Thyroid gland (tissue), 4 donors: ENCODE measurements at places on chromosomes 11 and 22. TPM values are rescaled to one million over a fixed set of nuclear protein-coding genes. Genes with fewer than 3 reads are reported as not detected.

DNA sequence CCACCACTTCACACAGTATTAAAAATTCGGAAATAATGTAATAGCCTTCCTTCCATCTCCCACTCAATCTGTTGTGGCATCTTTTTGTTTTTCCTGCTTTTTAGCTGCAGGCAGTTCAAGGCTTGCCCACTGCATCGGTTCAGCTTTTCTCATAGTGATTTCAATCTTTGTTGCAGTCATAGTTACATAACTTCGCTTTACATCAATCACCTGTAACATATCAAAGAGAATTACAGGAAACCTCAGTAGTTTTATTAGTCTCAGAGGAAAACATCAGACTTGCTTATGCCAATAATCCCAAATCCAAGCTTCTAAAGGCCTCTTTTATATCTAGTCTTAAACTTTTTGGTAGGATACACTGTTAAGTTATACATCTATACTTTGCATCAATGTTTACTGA lies 20.5 kb downstream of the CHORDC1 start:
- H3K4me3 ChIP-seq = no peak overlapping the region
- H3K36me3 ChIP-seq = peaks cover 24% of the 10 kb centered on the region
- DNase-seq = no peak
- no peak overlapping the region for H3K27ac ChIP-seq
- H3K4me1 ChIP-seq = no peaks in the 10 kb centered on the region

Gene TMEM151A
- total RNA-seq = not detected

GRCh38 chr22:25048659-25049647 lies 96.4 kb downstream of the KIAA1671 start:
- H3K4me3 ChIP-seq = no peak overlapping the region
- H3K4me1 ChIP-seq = peaks cover 36% of the 10 kb centered on the region
- H3K27me3 ChIP-seq = no peaks in the 10 kb centered on the region
- no peak overlapping the region for H3K27ac ChIP-seq
- DNase-seq = peak; percentile 75

GRCh38 chr11:112113539-112114457 lies 27.1 kb downstream of the SDHD start:
- no peaks in the 10 kb centered on the region for H3K36me3 ChIP-seq
- H3K4me1 ChIP-seq = no peaks in the 10 kb centered on the region
- H3K27ac ChIP-seq = no peak overlapping the region
- H3K4me3 ChIP-seq = no peak overlapping the region

Gene SPTBN2
- total RNA-seq = 0.45 TPM

- no peak overlapping the region for H3K27ac ChIP-seq
- peak; percentile 51 for DNase-seq
- H3K36me3 ChIP-seq = no peaks in the 10 kb centered on the region
Observed at GRCh38 chr11:64608046-64608445, 17.0 kb downstream of the SLC22A12 start.

DNA sequence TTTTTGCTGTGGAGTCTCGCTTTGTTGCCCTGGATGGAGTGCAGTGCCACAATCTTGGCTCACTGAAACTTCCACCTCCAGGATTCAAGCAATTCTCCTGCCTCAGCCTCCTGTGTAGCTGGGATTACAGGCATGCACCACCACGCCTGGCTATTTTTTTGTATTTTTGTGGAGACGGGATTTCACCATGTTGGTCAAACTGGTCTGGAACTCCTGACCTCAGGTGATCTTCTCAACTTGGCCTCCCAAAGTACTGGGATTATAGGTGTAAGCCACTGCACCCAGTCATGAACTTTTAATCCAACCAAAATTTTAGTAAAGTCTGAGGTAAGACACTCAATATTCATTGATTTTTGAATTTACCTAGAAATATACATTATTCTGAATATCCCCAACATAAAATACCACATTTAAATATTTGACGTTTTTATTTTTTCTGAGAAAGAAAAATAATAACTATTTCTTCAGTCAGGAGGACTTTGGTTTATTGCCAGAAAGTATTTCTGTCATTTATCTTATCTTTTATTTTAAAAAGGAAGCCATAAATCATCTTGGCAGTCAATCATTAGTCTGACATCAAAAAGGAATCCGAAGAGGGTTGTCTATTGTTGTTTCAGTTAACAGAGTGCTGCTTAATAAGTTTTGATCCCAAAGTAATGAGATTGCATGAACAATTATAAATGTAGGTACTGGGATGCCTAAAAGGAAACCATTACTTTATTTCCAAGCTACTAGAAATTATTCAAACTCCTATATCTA lies 102.2 kb upstream of the GRIA4 start:
- no peaks in the 10 kb centered on the region for H3K36me3 ChIP-seq
- no peaks in the 10 kb centered on the region for H3K27me3 ChIP-seq
- H3K4me3 ChIP-seq = no peak overlapping the region
- no peak for DNase-seq

- H3K36me3 ChIP-seq = no peaks in the 10 kb centered on the region
- H3K4me1 ChIP-seq = no peaks in the 10 kb centered on the region
- no peaks in the 10 kb centered on the region for H3K27me3 ChIP-seq
- H3K4me3 ChIP-seq = no peak overlapping the region
Observed at GRCh38 chr11:89405629-89406028, 85.5 kb downstream of the NOX4 start.

Gene ADAMTS8
- not detected for total RNA-seq

DNA sequence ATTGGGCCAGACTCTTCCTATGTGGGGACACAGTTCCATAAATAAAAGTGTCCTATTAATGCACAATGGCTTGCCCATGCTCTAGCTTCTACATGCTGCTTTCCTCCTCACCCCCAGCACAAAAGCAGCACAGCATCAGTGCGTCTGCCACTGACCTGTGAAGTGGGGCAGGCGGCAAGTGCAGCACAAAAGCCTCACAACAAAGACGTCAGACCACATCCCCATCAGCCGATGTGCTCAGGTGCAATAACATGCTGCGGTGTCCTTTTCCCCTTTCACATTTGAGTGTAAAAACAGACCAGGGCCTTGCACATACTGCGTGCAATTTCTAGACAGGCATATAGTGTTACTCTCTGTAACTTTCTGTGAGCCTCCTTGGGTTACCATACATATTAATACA lies 12.8 kb downstream of the DKK3 start:
- H3K27me3 ChIP-seq = no peaks in the 10 kb centered on the region
- DNase-seq = no peak
- H3K36me3 ChIP-seq = no peaks in the 10 kb centered on the region
- H3K27ac ChIP-seq = no peak overlapping the region
- H3K4me1 ChIP-seq = no peaks in the 10 kb centered on the region
- H3K4me3 ChIP-seq = no peak overlapping the region

Gene TRIM22
- 30.7 TPM for total RNA-seq

DNA sequence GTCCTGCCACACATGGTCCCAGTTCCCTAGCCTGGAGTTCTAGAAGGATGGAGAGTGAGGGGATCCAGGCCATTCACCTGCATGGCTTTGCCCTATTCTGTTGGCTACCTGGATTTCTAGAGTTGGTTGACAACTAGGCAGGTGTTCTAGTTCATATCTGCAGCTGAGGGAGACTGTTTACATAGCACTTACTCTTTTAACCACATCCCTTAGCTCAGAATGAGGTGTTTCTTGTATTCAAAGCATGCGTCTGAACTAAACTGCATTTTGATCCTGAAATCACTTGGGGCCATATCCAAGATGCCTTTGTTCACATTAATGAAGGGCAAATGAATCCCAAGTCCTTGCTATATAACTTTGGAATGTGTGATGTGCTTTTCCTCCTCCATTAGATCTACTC lies 60.9 kb downstream of the SYT13 start:
- no peaks in the 10 kb centered on the region for H3K4me1 ChIP-seq
- no peak overlapping the region for H3K27ac ChIP-seq
- no peak overlapping the region for H3K4me3 ChIP-seq

DNA sequence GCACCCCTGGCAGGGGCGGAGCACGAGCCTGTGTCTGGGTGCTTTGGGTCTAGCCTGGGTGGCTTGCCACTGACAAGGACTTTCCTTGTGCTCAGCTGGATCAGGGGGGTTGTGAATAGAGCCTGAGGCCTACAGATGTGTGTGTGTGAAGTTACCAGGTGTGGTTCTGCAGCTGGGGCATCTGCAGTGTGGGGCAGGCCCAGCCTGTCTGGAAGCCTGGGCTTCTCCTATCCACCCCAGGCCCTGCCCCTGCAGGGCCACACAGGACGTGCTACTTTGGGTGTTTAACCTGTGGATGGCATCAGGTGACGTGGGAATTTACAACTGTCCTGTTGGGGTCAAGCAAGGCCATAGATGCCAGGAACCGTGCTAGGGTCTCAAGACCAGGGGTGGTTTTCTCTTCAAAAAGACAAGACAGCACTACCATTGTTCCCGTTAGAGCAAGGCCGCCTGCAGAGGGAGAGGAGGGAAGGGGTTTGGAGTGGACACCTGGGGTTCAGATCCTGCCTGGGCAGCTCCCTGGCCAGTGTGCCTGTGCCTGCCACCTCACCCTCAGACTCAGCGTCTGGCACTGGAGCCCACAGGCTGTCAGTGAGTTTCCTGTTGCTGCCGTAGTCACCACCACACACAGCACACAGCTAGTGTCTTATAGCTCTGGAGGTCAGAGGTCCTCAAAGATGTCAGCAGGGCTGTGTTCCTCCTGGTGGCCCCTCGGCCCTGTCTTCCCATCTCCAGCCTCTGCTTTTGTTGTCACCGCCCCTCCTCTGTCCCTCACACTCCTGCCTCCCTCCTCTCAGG lies 31.6 kb downstream of the CTTN start:
- DNase-seq = no peak
- no peaks in the 10 kb centered on the region for H3K27me3 ChIP-seq
- H3K27ac ChIP-seq = no peak overlapping the region
- no peaks in the 10 kb centered on the region for H3K4me1 ChIP-seq
- H3K4me3 ChIP-seq = no peak overlapping the region

DNA sequence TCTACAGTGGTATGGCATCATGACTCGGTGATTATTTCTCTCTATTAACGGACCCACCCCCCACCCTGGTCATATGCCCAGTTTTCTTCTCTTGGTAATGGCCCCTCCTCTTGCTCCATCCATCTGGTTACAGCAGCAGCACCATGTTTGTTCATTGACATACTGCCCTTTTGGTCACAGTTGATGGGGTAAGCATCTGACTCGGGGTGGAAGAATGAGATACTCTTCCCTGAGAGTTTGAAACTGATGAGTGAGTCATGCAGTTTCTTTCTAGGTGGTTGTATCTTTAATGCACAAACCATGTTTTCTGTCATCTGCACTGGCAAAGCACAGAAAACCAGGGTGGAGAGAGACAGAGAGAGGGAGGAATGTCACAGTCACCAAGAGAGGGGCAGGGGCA lies 126.0 kb downstream of the SYN3 start:
- no peaks in the 10 kb centered on the region for H3K4me1 ChIP-seq
- no peaks in the 10 kb centered on the region for H3K27me3 ChIP-seq
- no peak overlapping the region for H3K4me3 ChIP-seq
- H3K27ac ChIP-seq = no peak overlapping the region

GRCh38 chr22:33459137-33459536 lies 401.0 kb upstream of the SYN3 start:
- no peak overlapping the region for H3K27ac ChIP-seq
- H3K36me3 ChIP-seq = no peaks in the 10 kb centered on the region
- H3K4me3 ChIP-seq = no peak overlapping the region
- H3K4me1 ChIP-seq = no peaks in the 10 kb centered on the region
- no peaks in the 10 kb centered on the region for H3K27me3 ChIP-seq

DNA sequence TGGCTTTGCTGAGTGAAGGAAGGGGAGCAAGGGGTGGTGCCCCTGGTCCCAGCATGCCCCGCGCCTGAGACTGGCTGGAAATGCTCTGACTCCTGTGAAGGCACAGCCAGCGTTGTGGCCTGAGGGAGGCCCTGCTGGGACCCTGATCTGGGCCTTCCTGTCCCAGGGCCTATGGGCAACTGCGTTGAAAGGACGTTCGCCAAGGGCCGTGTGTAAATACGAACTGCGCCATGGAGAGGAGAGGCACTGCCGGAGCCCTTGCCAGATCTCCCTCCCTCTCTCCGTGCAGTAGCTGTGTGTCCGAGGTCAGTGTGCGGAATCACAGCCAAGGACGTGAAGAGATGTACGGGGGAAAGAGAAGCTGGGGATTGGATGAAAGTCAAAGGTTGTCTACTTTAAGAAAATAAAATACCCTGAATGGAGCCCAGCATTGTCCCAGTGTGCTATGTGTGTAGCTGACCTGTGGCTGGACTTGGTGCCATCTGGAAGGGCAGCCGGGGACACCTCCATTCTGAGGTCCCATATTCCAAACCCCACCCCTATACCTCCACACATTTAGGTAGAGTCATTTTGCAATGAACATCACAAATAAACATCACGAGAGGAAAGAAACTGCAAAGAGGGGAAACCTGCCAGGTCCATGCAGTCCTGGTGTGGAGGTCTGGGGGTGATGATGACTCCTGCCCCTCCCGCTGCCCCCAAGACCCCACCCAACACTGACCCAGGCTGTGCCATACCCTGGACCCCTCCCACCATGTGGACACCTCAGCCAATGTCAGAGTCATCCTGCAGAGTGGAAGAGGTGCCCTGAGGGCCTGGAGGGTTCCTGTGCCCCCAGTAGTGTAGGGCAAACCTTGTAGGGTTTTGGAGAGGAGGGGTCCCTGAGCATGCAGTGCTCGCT lies 16.9 kb downstream of the RSPH14 start:
- no peak overlapping the region for H3K27ac ChIP-seq
- no peaks in the 10 kb centered on the region for H3K27me3 ChIP-seq
- no peaks in the 10 kb centered on the region for H3K4me1 ChIP-seq
- no peak overlapping the region for H3K4me3 ChIP-seq
- no peak for DNase-seq

- no peaks in the 10 kb centered on the region for H3K4me1 ChIP-seq
- no peak overlapping the region for H3K4me3 ChIP-seq
- H3K36me3 ChIP-seq = no peaks in the 10 kb centered on the region
- no peak overlapping the region for H3K27ac ChIP-seq
Observed at GRCh38 chr11:130847517-130847916, 68.8 kb downstream of the SNX19 start.

- H3K27ac ChIP-seq = peak overlapping the region; percentile 83
- DNase-seq = peak; percentile 1
- no peaks in the 10 kb centered on the region for H3K27me3 ChIP-seq
- no peak overlapping the region for H3K4me3 ChIP-seq
- peaks cover 32% of the 10 kb centered on the region for H3K4me1 ChIP-seq
Observed at GRCh38 chr11:118614511-118614910, 7.1 kb downstream of the PHLDB1 start.

Gene OR56A3
- total RNA-seq = not detected

- no peaks in the 10 kb centered on the region for H3K4me1 ChIP-seq
- H3K4me3 ChIP-seq = no peak overlapping the region
- H3K36me3 ChIP-seq = no peaks in the 10 kb centered on the region
- DNase-seq = no peak
- H3K27ac ChIP-seq = no peak overlapping the region
Observed at GRCh38 chr11:133903875-133904817, 52.6 kb downstream of the IGSF9B start.

- H3K4me3 ChIP-seq = no peak overlapping the region
- no peaks in the 10 kb centered on the region for H3K27me3 ChIP-seq
- no peak for DNase-seq
- H3K27ac ChIP-seq = no peak overlapping the region
- no peaks in the 10 kb centered on the region for H3K4me1 ChIP-seq
Observed at GRCh38 chr22:41222846-41223507, 17.8 kb downstream of the CHADL start.

DNA sequence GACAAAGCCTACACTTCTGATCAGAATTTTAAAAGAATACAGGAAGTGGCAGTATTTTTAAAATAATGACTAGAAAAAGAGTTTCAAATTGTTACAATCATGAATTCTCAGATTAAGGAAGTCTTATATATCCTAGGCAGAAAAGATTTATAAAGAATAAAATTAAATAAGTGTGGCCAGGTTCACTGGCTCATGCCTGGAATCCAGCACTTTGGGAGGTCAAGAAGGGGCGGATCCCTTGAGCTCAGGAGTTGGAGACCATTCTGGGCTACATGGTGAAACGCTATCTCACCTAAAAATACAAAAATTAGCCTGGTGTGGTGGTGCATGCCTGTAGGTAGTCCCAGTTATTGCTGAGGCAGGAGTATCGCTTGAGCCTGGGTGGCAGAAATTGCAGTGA lies 24.1 kb downstream of the XKR3 start:
- no peak overlapping the region for H3K4me3 ChIP-seq
- no peaks in the 10 kb centered on the region for H3K27me3 ChIP-seq
- H3K4me1 ChIP-seq = no peaks in the 10 kb centered on the region
- no peak for DNase-seq
- H3K36me3 ChIP-seq = no peaks in the 10 kb centered on the region
